ENCODE measurements at places on chromosomes 12 and 14.
A peak's percentile ranks its signal among the peaks of the same experiment; 100 is the strongest.

DNA sequence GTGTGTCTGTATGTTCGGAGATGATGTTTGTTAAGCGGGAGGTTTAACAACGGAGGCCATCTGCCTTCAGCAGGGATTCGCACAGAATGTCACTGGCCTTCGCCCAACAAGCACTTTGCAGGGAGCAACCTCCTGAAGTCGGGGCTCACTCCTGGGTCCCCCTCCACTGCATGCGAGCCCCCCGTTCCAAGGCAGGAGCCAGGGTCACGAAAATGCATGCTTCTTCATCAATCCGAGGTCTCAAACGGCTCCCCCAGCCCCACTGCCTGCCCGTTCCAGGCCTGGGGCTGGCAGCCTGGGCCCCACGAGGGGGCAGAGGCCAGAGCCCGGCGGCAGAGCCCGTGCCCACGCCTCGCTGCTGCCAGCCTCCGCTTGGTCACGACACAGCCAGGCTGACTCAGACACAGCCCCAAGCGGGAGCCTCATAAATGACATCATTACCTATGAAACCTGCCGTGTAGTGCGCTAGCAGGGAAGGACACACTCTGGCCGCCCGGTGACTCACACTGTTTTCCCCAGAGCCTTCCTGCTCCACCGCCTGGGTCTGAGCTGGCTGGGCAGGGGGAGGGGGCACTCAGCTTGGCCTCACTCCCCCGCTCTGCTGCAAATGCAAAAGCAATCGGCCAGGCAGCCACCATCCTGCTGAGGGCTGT, 169.5 kb upstream of the RTL1 start:
- no peak overlapping the region for H3K4me3 ChIP-seq
- no peaks in the 10 kb centered on the region for H3K36me3 ChIP-seq
- H3K4me1 ChIP-seq = peaks cover 9% of the 10 kb centered on the region
- no peak overlapping the region for H3K27ac ChIP-seq

DNA sequence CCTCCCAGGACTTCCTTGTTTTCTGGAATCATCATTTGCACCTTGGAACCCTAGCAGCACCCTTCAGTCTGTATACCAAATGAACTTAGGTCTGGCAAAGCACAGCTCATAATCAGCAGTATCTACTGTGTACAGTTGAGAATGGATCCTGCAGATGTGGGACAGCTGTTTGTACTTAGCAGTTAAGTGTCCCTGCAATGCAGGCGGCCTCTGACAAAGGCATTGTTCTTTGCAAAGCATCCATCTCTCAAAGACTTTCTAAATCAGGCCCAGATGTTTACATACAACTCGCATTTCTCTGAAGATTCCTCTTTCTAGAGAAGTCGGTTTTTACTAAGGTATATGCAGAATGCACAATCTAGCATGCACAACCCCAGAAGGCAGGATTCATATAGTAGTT, 170.5 kb upstream of the RBM19 start:
- no peaks in the 10 kb centered on the region for H3K36me3 ChIP-seq
- no peak overlapping the region for H3K27ac ChIP-seq
- no peak for DNase-seq
- peaks cover 16% of the 10 kb centered on the region for H3K27me3 ChIP-seq
- no peaks in the 10 kb centered on the region for H3K4me1 ChIP-seq
- H3K4me3 ChIP-seq = no peak overlapping the region

- H3K27ac ChIP-seq = no peak overlapping the region
- no peaks in the 10 kb centered on the region for H3K4me1 ChIP-seq
- H3K36me3 ChIP-seq = no peaks in the 10 kb centered on the region
Measured at GRCh38 chr12:81835783-81836182, 76.6 kb upstream of the PPFIA2 start.

- H3K27ac ChIP-seq = no peak overlapping the region
- no peak overlapping the region for H3K4me3 ChIP-seq
- H3K36me3 ChIP-seq = no peaks in the 10 kb centered on the region
- DNase-seq = no peak
- H3K4me1 ChIP-seq = no peaks in the 10 kb centered on the region
- H3K27me3 ChIP-seq = no peaks in the 10 kb centered on the region
Measured at GRCh38 chr12:77352946-77353345, 287.6 kb upstream of the E2F7 start.

DNA sequence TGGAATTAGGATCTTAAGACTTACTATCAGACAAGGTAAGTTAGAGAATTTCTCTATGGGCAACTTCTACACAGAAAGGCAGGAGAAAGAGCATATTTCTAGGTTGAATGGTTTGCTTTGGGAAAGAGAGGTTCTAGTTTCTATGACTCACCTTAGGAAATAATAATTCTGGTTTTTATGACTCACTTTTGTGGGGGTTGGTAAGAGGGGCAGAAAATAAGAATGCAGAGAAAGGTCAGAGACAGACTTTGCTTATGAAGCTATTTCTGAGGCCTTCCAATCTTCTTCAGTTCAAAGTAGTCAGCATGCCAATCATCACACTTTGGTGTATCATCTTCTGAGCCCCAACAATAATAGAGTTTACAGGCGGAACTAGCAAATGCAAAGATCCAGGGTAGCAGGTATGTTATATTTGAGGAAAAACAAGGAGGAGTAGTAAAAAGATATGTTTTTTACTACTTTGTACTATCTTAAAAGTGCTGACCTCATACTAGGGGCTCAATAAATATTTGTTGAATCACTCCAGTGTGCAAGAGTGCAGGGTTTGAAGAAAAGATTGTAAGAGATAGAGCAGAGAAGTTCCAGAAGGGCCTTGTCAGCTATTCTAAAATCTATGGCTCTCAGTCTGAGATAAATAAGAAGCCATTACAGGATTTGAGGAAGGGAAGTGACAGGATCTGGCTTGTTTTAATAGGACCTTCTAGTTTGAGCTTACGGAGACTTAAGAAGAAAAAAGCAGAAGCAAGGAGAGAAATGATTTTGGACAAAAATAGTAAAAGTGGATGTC, 56.7 kb upstream of the LRFN5 start:
- H3K27ac ChIP-seq = 0 out of 2 replicates have a peak overlapping the region, but pooled peaks have one; percentile 41
- DNase-seq = no peak
- H3K4me1 ChIP-seq = peaks cover 11% of the 10 kb centered on the region
- no peaks in the 10 kb centered on the region for H3K27me3 ChIP-seq
- no peak overlapping the region for H3K4me3 ChIP-seq

DNA sequence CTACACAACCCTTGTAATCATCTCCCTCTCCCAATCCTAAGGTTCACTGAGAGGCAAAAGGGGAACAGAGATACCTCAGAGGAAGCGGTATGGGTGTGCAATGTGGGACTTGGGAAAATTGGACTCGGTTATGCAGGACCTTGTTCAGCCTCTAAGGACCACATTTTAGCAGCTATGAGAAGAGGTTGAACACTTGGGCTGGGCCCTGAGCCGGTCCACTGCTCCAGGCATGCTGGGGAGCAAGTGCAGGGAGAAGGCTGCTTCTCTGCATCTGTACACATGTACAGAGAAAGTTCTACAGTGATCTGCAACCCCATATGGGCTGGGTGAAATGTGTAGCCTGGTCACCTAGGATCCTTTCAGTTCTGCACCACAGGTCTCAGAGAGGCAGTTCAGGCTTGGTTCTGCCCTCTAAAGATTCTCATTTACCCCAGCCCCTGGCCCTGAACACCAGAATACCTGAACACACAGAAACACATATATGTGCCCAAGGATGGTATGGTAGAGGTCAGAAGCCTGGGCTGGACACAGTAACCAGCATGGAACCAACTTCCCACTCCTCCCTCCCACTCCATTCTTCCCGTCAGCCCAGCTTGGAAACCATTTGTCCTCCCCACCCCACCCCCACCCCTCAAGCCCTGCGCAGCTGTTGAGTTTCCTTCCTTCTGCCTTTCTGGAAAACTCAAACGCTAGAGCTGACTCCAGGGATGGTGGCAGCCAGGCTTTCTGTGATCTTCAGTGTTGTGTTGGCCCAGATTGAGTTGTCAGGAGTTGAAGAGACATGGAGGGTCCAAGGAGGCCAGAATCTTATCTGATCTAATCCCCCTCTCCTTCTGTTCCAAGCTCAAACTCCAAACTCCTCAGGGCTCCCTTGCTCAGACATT, 10.4 kb downstream of the HOXC5 start:
- DNase-seq = no peak
- no peak overlapping the region for H3K27ac ChIP-seq
- no peaks in the 10 kb centered on the region for H3K36me3 ChIP-seq
- no peaks in the 10 kb centered on the region for H3K4me1 ChIP-seq
- H3K4me3 ChIP-seq = no peak overlapping the region

DNA sequence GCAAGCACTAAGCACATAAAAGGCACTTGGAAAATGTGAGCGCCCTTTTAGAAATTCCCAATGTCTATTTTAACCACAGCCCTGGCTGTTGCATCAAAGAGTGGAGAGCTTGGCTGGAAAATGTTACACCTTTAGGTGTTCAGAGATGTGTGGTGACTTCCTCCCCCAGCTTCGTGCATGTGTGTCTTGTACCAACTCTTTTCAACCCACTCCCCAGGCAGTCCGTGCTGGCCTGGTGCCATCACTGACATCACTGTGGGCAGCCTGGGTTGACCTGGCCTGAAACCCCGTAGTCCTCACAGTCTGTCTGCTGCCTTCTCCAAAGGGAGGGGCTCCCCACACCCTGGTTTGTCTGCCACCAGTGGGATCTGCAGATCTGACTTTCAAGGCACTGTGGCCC, 101.8 kb downstream of the SCARB1 start:
- DNase-seq = no peak
- no peak overlapping the region for H3K27ac ChIP-seq
- 0 out of 2 replicates have a peak, but pooled peaks cover 3% of the 10 kb centered on the region for H3K36me3 ChIP-seq
- H3K4me1 ChIP-seq = no peaks in the 10 kb centered on the region

GRCh38 chr12:59113831-59114615, 193.7 kb upstream of the LRIG3 start:
- no peak overlapping the region for H3K4me3 ChIP-seq
- no peak overlapping the region for H3K27ac ChIP-seq
- H3K4me1 ChIP-seq = no peaks in the 10 kb centered on the region
- no peaks in the 10 kb centered on the region for H3K36me3 ChIP-seq

GRCh38 chr12:62717643-62718042, 217.3 kb downstream of the PPM1H start:
- H3K36me3 ChIP-seq = 0 out of 2 replicates have a peak, but pooled peaks cover 10% of the 10 kb centered on the region
- H3K4me3 ChIP-seq = no peak overlapping the region
- DNase-seq = no peak

DNA sequence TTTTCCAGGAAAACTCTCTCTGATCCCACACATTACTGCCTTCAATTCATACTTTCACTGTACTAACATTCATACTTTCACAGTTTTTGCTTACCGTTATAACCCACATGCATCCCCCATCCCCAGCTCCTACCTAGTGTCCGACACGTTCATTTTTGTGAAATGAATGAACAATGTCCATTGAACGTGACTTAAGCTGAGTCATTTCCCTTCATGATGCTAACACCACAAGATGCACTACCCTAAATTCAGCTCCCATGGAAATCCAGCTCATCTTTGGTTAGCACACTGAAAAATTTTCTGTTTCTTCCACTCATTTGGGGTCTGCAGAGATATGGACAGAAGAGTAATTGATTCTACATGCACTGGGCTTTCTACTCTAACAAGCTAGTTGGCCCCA, 84.7 kb downstream of the GALNT4 start:
- no peak overlapping the region for H3K4me3 ChIP-seq
- no peaks in the 10 kb centered on the region for H3K36me3 ChIP-seq
- no peak overlapping the region for H3K27ac ChIP-seq
- no peaks in the 10 kb centered on the region for H3K27me3 ChIP-seq
- no peak for DNase-seq

Data from PC-9 (cell line).